ENCODE measurements at places on chromosomes 12 and 14.
A peak's percentile ranks its signal among the peaks of the same experiment; 100 is the strongest.

- DNase-seq = no peak
These were observed 77.7 kb downstream of the RBM19 start for GRCh38 chr12:113888435-113888834.

GRCh38 chr12:121803861-121804416 lies at the start of gene SETD1B:
SETD1B (plus strand) TSS chr12:121804009; CDS start chr12:121804738, 729 bp downstream.
- DNase-seq = peak; percentile 82

- DNase-seq = no peak
These were observed 291.9 kb downstream of the FUT8 start for GRCh38 chr14:65704437-65704836.

DNA sequence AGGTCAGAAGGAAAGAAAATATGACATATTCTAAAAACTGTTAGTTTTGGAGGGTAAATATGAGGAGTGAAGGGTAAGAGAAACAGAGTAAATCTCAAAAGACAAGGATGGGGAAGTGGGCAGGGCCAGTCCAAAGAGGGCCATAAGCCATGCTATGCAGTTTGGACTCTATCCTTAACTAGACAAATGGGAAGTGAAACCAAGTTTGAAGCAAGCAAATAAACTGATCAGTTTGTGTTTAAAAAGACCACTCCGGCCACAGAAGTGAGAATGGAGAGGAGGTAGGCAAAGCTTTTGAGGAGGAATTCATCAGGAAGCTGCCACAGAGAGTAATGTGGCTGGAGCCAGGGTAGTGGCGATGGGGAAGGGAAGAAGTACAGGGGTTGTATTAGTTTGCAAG lies 37.5 kb upstream of the DAAM1 start:
- no peak for DNase-seq

DNA sequence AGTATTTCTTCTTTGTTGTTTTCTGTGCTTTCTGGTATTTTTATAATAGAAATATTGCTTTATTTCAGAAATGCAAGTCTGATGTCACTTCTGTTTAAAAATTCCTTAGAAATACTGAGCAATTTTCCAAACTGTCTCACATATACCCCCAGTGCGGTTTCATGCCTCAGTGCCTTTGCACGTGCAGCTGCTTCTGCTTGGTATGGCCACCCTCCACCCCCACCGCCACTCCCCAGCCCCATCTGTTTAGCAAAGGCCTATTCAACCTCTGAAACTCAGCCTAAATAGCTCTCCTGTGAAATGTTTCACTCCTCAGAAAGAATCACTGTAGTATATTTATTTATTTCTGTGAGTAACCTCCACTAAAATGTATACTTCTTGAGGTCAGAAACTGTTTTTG lies 52.3 kb downstream of the PPM1H start:
- no peak for DNase-seq

DNA sequence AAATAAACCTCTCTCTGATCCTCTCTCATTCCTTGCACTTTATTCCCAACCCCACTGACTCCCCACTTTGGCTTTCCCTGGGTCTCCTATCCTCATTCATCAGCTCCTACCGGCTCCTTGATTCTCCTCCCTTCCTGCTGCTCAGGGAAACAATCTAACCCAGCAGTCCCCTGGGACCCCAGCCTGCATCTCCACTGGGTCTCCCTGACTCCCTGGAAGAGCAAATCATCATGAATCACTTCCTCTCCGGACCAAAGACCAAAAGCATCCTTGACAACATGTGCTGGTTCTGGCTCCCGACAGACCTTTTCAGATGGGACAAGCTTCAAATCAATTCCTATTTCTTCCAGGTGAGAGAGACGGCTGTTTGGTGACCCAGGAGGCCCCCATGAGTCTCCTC lies 76.6 kb downstream of the HSPB8 start:
- no peak for DNase-seq
